ENCODE measurements at places on chromosomes 12 and 14.

- DNase-seq: no peak
Measured at GRCh38 chr12:124681779-124682391, 114.5 kb upstream of the NCOR2 start.

DNA sequence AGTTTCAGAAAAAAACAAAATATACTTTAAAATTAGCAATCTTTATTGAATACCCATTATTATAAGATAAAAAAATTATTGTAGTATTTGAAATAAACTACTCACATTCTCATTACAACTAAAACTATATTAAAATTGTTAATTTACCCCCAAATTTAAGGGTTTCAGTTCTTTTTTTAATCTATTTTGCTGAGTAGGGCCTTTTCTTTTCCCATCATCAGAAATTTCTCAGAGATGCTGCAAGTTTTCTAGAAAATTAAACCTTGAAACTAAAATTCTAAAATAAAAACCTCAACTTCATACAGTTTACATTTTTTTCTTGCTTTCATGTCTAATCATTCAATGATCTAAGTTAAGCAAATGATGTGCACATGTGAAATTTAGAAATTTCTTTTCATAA is 10.1 kb downstream of the ARMH4 start:
- no peak for DNase-seq

DNA sequence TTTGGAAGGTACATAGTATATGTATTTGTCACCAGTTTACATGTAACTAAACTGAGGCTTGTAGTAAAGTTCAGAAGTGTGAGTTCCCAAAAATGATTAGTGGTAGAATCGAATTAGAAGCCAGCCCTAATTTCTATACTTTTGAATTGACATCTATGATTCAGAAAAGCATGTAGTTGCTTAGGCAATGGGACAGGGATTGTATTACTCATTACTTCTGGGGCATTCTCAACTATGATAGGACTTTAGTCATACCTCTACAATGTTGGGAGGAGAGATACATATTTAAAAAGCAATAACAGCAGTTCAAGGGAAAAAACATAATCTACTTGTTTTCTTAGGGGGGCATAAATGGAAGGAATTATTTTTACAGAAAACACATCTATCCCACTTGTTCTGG is 277.9 kb upstream of the E2F7 start:
- DNase-seq: no peak

GRCh38 chr12:98983647-98984046 is 338.6 kb downstream of the APAF1 start:
- no peak for DNase-seq

GRCh38 chr14:55038708-55039107 is 11.7 kb downstream of the SOCS4 start:
- no peak for DNase-seq

- DNase-seq: no peak
Measured at GRCh38 chr12:2324387-2324786, 271.6 kb downstream of the CACNA1C start.

GRCh38 chr14:20617138-20618003 is 24.1 kb downstream of the OR6S1 start:
- DNase-seq: no peak

- no peak for DNase-seq
Measured at GRCh38 chr14:81550001-81550637, 16.5 kb upstream of the SEL1L start.

DNA sequence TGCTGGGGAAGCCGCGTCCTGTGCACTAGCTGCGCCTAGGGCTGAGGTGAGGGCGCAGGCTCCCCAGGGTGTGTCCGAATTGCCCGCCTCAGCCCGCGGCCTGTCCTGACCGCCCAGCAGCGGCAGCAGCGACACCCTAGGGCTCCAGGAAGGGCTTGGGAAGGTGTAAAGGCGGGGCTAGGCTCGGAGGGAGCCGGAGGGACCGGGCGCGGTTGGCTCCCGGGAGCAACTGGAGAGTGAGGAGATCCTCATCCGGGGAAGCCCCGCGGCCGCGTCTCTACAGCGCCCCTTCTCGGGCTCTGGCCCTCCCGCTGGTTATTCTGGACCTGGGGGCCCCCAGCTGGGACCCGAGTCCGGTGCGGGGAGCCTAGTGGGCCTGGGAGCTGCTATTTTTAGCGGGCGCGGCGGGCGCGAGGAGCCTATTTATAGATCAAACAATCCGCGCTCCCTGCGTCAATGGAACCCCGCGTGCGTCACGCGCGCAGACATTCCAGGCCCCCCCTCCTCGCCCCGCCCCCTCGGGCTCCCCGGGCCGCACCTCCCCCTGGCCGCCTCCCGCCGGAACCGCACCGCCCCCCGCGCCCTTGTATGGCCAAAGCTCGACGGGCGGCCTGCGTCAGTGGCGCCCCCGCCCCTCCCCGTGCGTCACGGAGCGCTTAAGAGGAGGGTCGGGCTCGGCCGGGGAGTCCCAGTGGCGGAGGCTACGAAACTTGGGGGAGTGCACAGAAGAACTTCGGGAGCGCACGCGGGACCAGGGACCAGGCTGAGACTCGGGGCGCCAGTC is at the start of gene NR4A1:
TSS of gene NR4A1 (plus strand) at position 685 of the 784 bp plus-strand sequence. CDS start 2,887 bp downstream, outside the sequence.
- DNase-seq: peak; percentile 99

GRCh38 chr12:48894271-48894670 is 28.6 kb upstream of the RND1 start:
- no peak for DNase-seq

DNA sequence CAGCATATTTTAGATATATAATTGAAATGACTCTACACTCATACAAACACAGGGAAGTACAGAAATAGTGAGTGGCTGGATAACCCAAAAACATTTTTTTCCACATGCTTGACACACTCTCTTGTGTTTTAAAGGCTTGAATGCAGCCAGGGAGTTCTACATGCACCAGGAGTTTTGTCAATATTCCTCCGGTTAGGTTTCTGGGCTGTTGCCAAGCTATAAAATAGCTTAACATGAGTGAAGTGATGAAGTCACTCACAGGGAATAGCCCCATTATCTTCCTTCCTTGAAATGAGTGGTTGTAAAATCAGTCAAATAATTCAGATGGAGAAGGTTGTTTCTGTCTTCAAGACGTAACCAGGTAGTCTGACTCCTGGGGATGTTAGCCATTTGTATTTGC is 582.7 kb downstream of the SLC6A15 start:
- DNase-seq: no peak

GRCh38 chr14:54188064-54188666 is 208.6 kb upstream of the CDKN3 start:
- DNase-seq: no peak

GRCh38 chr14:105911006-105911847 is 384.8 kb downstream of the TMEM121 start:
- DNase-seq: no peak

GRCh38 chr14:104516906-104517305 is 62.7 kb upstream of the C14orf180 start:
- no peak for DNase-seq

- peak; percentile 49 for DNase-seq
Measured at GRCh38 chr14:50560931-50561285, 963 bp downstream of the ATL1 start.

DNA sequence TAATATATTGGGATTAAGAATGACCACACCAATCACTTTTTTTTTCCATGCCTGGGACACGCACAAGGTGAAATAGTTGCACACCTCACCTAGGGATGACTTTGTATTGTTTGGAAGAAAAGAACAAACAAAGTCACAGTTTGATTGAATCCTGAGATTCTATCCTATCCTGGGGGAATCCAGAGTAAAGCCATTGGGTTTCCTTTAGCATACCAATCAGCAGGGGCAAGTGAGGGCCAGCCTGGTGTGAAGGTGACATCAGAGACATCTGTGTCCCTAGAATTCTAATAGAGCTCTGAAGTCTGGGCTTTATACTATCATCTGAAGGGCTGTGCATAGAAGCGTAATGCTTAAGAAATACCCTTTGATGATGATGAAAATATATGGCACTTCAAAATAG is 199.9 kb downstream of the STXBP6 start:
- no peak for DNase-seq

DNA sequence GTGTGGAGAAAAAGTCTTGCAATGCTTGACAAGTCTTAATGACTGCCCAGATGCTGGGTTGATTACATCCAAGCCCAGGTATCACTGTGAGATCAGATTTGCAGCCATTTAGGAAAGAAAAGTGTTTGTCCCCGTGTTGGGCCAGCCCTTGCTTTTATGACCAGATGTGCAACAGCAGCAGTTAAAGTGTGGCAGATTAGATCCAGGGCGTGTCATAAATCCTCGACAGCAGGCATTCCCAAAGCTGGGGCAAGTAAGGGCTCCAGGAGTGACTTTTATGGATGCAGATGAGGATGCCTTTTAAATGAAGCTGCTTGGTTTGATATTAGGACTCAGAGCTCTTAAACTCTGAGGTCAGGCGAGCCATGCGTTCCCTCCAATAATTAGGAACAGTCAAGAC is 1.7 kb downstream of the SMOC1 start:
- DNase-seq: no peak

DNA sequence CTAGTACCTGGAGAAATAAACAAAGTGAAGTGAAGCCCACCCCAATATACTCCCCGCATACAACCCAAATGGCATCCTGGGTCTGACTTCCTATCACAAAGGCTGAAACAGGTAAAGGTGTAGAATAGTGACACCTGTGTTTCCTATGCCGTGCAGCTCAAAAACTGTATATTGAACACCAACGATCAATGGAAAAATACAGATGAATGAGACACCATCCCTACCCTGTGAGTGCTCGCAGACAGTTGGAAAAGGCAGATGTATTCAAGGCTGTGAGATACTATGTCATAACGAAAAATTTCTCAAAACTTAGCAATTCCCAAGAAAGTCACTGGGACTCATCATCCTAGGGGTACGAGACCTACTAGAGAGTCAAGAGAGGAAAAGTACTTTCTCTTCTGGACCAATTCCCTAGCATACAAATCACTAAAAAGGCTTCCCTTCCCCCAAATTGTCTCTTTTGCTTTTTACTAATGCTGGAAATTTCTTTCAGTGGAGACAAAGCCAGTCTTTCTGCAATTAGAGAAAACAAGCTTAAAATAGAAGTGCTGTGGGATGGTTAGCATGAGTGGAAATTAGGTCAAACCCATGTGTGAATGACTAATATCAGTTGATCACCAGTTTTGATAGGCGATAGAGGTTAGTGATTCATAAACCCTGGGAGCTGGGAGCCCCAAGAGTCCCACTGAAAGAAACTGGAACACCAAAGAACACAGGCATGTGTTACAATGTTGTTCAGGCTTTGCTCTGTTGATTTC is 249.7 kb downstream of the SPTSSA start:
- DNase-seq: no peak

DNA sequence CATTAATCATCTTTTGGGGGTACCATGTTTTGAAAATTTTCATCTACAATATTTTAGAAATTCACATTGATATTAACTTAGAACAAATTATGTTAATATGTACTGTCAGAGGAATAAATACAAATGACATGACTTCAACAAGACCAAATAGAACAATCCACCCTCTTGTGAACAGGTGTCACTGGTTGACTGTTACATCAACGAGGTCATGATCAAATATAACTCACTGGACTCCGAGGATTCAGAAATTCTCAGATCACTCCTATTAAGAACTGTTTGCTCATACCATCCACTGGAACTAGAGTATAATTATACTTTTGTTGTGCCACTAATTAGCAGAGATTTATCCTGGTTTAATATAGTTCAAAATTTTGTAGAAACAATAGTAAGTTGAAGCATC is 318.8 kb downstream of the PRKD1 start:
- DNase-seq: no peak

- DNase-seq: no peak
Measured at GRCh38 chr12:9869307-9870161, at the start of gene CLEC2B. Gene CLEC2B, minus strand, starts transcription at chr12:9869354.

DNA sequence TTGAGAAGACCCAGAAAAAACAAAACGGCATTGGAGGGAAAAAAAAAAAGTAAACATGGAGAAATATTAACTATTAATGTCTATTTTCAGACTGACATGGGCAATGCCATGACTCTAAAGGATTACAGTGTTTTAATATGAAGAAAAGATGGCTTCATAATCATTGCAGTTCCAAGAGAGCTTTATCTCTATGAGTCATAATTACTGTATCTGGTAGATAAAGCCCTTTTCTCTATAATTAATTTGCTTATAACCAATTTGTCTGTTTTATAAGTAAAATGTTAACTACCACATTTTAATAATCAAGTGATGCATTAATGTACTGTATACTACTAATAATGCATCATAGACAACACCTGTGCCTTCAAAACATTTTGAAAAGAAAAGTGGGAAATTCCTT is 59.7 kb downstream of the CLIP1 start:
- no peak for DNase-seq

GRCh38 chr12:12724421-12725085 is 7.4 kb downstream of the CDKN1B start:
- DNase-seq: no peak

Data from stimulated activated CD8-positive, alpha-beta memory T cell treated with anti-CD3 and anti-CD28 coated beads, Interleukin-4, amount 100 ng/mL, for 24 hours (primary cell).